ENCODE measurements at places on chromosomes 16 and 17.
A peak's percentile ranks its signal among the peaks of the same experiment; 100 is the strongest.

GRCh38 chr17:15651583-15652110 is 32.1 kb upstream of the FBXW10B start:
- DNase-seq = no peak

DNA sequence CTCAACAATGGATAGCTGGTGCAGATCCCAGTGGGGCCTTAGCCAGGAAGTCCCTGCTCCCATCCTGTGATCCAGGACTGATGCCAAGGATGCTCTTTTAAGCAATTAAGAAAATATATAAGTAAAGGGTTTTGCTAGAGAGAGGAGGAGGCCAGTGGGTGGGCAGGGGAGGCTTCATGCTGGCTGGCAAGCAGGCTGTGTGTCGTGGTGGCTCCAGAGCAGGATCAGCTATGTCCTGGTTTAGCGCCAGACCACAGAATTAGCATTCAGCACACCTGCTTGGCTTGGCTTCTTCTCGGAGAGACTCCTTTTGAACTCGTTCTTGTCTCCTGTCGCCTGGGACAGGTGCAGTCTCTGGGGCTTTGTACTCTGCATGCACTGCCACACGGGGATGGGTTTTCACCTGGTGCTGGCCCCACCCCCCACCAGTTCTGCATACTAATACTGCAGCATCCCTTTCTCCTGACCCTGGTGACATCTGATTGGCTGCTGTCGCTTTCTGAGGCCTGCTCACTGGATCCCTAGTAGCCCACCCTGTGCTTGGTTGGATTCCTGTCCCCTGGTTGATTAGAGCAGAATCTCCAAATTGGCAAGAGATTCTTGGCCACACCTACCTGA is 66.1 kb downstream of the PLD6 start:
- DNase-seq = no peak

DNA sequence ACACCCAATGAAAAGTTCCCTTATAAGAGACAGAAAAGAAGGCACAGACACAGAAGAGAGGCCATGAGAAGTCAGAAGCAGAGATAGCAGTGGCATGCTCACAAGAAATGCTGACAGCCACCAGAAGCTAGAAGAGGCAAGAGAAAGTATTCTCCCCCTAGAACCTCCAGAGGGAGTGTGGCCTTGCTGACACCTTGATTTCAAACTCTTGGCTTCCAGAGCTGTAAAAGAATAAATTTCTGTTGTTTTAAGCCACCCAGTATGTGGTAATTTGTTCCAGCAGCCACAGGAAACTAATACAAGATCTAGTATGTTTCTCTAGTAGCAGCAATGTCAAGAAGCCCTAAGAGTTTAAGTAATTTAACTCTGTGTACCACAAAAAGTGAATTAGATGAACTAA is 87.2 kb upstream of the NOG start:
- no peak for DNase-seq

- DNase-seq = no peak
Measured at GRCh38 chr17:4487820-4488716, 10.6 kb upstream of the SPNS2 start.

GRCh38 chr17:82053130-82053529 is 1.4 kb downstream of the GPS1 start:
- DNase-seq = no peak

DNA sequence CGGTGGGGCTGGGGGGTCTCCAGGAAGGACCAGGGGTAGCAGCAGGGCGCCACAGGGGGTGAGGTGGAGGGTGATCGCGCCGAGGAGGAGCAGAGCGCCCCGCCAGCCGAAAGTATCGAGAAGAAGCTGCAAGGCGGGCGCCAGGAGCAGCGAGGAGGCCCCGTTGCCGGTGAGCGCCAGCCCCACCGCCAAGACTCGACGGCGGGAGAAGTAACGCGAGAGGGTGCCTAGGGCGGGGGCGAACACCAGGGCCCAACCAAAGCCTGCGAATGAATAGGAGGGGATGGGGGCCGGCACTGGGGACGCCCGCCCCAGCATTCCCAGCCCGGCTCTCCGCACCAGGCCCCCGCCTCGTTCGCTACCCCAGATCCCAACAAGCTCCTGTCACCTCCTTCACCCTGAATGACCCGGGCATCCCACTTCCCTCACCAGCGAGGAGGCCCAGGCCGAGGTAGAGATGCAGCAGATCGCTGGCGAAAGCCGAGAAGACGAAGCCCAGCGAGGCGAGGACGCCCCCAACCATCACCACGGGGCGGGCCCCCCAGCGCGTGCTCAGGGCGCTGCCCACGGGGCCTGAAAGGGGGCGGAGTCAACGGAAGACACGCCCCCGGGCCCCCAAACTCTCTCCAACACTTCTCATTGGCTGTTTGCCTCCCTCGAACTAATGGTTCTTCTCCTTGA is 1.3 kb downstream of the SLC16A11 start:
- DNase-seq = peak; percentile 2

DNA sequence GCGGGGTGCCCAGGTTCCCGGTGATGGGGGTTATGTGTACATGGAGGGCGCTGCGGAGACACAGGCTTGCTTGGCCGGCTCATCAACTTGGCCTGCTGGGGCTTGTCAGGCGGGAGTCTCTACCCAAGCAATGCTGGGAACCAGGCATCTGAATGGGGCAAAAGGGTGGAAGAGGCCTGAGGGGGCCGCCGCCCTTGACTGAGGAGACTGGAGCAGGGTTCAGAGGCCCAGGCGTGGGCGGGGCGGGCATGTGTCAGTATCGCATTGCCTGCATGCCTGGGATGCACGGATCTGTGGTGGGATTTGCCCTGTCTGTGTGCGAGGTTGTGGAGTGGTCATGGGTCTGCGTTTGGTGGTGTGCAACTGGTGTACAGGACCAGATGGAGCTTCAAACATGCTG is 21.1 kb downstream of the ARHGAP23 start:
- DNase-seq = no peak

GRCh38 chr16:88533381-88533917 is 36.8 kb upstream of the ZC3H18 start:
- no peak for DNase-seq

DNA sequence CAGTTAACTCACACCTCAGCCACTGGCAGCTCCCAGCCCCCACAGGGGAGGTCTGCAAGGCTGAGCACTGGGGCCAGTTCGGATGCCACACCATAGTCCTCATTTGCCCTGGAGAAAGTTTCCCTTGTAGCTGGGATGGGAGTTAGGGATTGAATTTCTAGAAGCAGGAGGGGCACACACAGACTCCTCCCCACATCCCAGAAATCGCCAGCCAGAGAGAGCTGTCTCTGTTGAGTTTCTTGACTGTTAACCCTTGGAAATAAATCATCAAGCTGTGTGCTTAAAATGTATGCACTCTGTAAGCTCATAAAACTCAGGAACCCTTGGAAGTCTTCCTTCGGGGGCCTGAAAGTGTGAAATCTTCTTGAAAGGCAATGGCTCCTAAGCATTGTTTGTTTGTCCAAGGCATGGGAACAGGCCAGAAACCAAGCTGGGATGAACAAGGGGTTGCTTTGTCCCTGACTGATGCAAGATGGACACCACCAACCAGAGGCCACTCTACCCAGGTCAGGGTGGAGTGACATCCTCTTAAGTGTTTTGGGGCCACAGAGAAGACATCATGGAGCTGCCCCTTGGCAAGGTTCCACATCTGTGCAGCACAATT is 394 bp upstream of the PRM3 start:
- DNase-seq = no peak

DNA sequence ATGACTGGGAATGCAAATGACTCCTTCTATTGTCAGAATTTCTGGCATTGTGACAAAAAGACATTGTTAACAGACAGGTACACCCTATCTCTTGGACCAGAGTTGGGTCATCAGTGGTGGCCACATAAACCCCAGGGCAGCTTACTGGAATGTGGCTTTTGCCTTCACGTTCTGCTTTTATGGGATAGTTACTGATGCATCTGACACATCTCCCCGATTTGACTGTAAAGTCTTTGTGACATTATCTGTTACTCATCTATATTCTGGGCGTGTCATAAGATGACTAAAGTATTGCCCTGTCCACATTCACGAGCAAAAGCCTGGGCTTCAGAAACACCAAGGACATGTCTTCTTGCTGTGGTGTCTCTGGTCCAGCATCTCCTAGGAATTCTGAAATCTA is 18.7 kb upstream of the AQP8 start:
- no peak for DNase-seq

DNA sequence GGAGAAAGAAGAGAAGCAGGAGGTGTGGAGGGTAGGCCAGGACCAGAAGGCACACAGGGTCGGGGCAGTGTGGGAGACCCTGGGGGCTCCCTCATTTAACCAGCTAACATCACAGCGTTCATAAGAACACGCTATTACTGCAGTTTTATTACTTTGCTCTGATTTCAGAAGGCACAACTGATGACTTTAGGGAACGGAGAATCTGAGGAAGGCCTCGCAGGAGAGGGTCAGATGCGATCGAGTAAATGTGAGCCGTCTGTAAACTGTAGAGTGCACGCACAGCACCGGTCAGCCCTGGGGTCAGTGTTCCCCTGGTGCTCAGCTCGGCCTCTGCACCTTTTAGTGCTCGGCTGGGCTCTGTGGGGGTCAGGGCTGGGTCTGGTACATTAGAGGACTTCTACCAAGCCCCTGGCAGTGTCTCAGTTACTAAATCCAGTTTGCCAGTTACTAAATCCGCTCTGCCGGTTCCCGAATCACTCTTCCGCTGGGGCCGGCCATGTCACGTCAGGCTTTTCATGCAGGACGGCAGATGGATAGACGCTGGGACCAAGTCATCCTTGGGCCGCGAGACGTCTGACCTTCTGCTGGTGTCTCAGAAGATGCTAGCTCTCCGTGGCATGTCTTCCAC is 325.9 kb downstream of the SEC14L1 start:
- peak; percentile 2 for DNase-seq

- DNase-seq = no peak
Measured at GRCh38 chr17:77838748-77839697, 119.5 kb upstream of the TNRC6C start.

DNA sequence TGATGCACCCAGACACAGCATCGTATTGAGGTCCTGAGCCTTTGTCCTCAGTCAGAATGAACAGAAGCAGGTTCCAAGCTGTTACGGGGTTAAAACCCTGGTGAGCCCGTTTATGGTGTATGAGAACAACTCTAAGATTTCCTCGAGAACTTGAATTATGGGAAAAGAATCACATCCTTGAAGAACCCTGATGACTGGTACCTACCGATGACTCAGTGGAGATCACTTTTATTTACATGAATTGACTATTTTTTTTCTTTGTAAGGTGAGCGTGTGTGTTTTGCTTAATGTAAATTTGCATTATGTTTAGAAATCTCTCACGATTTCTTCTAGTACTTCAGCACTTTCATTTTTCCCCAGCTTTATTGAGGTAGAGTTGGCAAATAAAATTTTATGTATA is 3.3 kb upstream of the KRTAP4-4 start:
- no peak for DNase-seq

- no peak for DNase-seq
Measured at GRCh38 chr16:54280751-54281150, 5.8 kb downstream of the IRX3 start.

GRCh38 chr17:32943206-32943605 is 15.3 kb downstream of the TMEM98 start:
- DNase-seq = no peak

GRCh38 chr16:66598111-66598510 is 6.4 kb upstream of the CMTM3 start:
- no peak for DNase-seq

DNA sequence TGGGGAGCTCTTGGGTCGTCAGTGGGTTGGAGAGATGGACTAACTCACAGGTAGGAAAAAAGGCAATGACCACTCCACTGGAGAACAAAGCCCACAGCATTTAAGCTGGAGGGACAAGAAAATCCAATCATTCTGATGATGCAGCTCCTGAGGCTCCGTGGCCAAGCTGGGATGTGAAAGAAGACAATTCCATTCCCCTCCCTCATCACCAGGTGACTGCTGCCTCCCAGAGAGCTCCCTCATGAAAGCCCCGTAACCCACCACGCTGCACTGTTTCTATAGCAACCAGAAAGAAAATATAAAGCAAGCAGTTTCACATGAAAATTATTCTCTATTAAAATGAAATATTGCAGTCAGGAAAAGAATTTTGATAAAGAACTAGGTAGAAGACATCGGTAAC is 15.2 kb downstream of the ANKRD11 start:
- DNase-seq = no peak

GRCh38 chr16:31093132-31093703 is 1.4 kb downstream of the VKORC1 start:
- no peak for DNase-seq

DNA sequence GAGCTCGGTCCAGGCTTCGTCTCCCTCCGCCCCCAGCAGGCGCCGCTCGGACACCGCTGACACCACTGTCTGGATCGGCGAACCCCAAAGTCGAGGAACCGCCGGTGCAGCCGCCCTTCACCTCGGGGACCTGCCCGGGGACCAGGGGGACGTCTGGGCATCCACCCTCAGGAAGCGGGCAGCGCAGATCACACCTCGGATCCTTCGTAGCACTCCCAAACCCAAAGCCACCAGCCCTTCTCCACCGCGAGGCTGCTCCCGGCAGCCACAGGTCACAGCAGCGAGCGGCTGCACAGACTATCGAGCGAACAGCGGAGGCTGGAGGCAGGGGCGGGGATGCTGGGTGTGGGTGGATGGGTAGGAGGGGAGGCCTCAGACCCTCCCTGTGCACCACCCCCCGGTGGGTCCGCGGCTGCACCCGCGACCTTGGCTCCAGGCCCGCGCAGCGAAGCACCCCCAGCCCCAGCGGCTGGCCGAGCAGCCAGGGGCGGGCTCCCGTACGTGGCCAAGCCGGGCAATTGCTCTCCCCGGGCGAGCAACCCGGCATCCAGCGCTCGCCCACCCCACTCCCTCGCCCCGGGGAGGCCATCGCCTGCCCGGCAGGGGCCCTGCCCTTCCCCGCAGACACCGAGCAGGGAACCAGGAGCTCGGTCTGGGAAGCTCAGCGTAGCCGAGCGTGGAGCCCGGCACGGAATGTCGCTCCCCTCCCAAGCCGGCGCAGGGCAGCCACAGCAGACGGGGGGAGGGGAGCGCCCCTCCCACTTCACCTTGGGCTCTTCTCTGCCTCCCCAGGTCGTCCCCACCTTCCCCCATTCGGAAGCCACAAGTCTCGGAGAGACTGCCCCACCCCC is 1.0 kb downstream of the SDK2 start:
- no peak for DNase-seq

GRCh38 chr16:57023541-57024249 is 34.3 kb downstream of the NLRC5 start:
- DNase-seq = no peak

- no peak for DNase-seq
Measured at GRCh38 chr16:11992008-11992584, 15.6 kb downstream of the SNX29 start.

GRCh38 chr17:43667947-43668348 is 6.2 kb upstream of the MEOX1 start:
- no peak for DNase-seq

DNA sequence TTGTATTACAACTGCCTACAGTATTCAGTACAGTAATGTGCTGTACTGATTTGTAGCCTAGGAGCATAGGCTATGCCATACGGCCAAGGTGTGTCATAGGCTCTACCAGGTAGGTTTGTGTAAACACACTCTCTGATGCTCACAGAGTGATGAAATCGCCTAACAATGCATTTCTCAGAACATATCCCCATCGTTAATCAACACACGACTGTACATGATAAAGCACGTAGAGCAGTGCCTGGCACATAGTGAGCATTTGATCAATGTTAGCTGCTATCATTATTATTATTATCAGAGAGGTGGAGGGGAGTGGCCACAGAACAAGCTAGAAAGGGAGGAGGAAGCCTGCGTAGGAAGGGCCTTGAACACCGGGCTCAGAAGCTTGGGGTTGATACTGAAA is 81.1 kb upstream of the LHX1 start:
- DNase-seq = no peak

- DNase-seq = no peak
Measured at GRCh38 chr17:59002848-59003247, 103.8 kb downstream of the TRIM37 start.
